Activated CD8-positive, alpha-beta memory T cell treated with anti-CD3 and anti-CD28 coated beads, Interleukin-2, amount 10 ng/mL, durations not matched to agents 7 days and 5 days (primary cell): ENCODE measurements at places on chromosomes 16 and 17. TPM values are rescaled to one million over a fixed set of nuclear protein-coding genes. Genes with fewer than 3 reads are reported as not detected.

SLC2A4 gene
- total RNA-seq = not detected

TNFRSF17 gene
- total RNA-seq = not detected

FBXW10 gene
- total RNA-seq = not detected

WNT3 gene
- not detected for total RNA-seq

SEZ6 gene
- not detected for total RNA-seq

MYH2 gene
- total RNA-seq = not detected

DYNLRB2 gene
- 0.76 TPM for total RNA-seq

OTOP3 gene
- not detected for total RNA-seq

ADPRM gene
- 10.6 TPM for total RNA-seq

NPIPB9 gene
- 2.6 TPM for total RNA-seq

CDT1 gene
- 124 TPM for total RNA-seq

PIMREG gene
- 17.0 TPM for total RNA-seq

GRAPL gene
- total RNA-seq = 8.1 TPM

CSF3 gene
- not detected for total RNA-seq

PRPSAP2 gene
- total RNA-seq = 37.3 TPM

ATP2C2 gene
- total RNA-seq = not detected

CYGB gene
- total RNA-seq = not detected

TAT gene
- total RNA-seq = not detected

TSPAN10 gene
- 0.26 TPM for total RNA-seq

CTU2 gene
- total RNA-seq = 31.1 TPM

CBX2 gene
- total RNA-seq = 6.8 TPM

ORC6 gene
- 61.3 TPM for total RNA-seq

MT1F gene
- 20.6 TPM for total RNA-seq

TVP23A gene
- not detected for total RNA-seq

GJC1 gene
- total RNA-seq = 2.7 TPM

FBXO39 gene
- 1.5 TPM for total RNA-seq

CDH13 gene
- not detected for total RNA-seq
